HCT116 (cell line): ENCODE measurements at places on chromosomes 3 and 15.

- DNase-seq, result no peak
Observed at GRCh38 chr3:184665101-184665500, 46.8 kb downstream of the MAGEF1 start.

- peak; percentile 40 for DNase-seq
Observed at GRCh38 chr3:139906418-139906817, 28.6 kb upstream of the CLSTN2 start.

DNA sequence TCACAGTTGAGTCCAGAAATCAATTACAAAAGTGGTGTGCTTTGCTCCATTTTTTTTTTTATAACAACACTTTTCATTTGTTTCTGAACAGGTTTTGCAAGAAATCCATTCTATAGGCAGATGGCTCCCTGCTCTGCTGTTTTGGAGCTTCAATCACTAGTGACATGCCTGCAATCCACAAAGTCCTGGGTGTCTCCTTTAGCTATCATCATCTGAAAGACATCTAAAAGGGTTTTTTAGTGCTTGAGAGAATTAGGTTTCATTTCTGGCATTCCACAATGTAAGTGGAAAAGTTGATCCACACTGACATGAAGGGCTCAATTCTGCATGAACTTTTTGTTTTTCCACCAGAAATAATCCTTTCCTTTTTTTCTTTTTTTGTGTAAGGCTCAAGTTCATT is 24.0 kb upstream of the MEIS2 start:
- DNase-seq, result no peak

GRCh38 chr3:151976211-151977050 is 103.0 kb downstream of the SUCNR1 start:
- peak; percentile 94 for DNase-seq

- DNase-seq, result no peak
Observed at GRCh38 chr3:13141991-13142412, 68.8 kb upstream of the IQSEC1 start.

DNA sequence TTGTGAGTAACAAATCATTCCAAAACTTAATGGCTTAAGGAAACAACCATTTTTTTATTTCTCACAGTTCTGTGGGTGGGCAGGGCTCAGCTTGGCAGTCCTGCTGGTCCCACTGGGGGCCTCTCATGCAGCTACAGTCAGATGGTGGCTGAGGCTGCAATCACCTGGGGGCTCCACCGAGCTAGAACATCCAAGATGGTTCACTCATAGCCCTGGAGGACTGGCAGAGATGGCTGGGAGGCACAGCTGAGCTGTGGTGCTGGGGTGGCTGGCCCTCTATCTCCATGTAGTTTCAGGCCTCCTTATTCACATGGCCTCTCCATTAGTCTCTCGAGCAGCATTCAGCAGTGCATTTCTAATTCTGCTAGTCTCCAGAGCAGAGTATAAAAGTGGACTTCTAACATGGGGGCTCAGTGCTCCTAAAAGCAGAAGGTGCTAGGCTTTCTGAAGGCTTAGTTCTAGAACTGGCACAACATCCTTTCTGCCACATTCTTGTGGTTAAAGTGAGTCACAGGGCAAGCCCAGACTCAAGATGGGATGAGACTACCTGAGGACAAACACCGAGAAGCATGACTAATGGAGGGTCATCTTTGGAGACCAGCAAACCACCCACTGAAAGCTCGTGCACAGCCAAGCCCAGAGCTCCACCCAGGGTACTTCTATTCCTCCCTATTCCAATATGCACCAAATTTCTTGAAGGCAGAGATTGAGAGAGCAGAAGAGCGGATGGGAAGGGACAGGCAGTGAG is 6.3 kb downstream of the CAV3 start:
- peak; percentile 85 for DNase-seq

GRCh38 chr3:14253022-14253706 is 74.5 kb downstream of the LSM3 start:
- DNase-seq, result no peak

DNA sequence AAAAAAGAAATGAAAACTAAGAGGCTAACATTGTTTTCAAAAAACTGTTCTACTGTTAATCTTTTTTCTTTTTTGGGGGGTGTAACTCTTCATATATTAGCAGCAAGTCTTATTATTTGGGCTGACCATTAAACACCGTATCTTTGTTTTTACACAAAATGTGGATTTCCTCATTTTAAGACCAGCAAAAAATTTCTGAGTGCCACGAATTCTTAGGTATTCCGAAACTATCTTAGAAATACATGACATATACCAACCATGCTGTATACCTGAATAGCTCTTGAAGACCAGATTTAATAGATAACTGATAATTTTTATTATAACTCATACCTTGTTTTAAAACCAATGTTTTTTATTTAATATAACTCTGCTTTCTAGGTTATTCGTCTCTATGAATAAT is 620 bp upstream of the TTC23 start:
- no peak for DNase-seq

DNA sequence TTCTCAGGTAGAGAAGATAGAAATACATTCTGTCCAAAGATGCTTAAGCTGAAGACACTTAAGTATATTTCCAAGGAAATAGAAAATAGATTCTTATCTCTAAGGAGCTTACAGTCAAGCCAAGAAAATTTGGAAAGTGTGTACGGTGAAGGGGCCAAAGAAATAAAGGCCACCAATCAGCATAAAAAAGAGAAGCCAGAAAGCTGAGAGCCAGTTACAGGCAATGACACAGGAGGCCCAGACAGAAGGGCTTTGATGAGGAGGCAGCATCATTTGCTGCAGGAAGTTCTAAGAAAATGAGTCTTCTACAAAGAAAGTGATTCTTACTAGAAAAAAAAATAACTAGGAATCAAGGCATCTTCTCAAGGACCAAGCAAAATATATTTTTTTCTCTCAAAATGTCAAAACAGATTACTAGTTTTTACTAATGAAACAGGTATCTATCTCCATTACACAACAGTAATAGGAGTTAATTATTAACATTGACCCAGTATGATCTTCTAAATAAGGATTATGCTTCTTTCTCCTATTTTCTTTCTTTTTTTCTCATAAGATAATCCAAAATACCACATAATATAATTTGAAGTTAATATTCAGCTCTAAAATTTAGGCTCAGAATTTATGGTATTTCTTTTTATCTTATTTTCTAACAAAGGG is 82.1 kb upstream of the PHLDB2 start:
- no peak for DNase-seq
